Activated T-helper 17 cell treated with anti-CD3 and anti-CD28 coated beads, Interleukin-2, amount 50 U/mL, for 72 hours (primary cell): ENCODE measurements at places on chromosomes 1 and 21. TPM values are rescaled to one million over a fixed set of nuclear protein-coding genes. Genes with fewer than 3 reads are reported as not detected.

- no peak overlapping the region for H3K27ac ChIP-seq
- H3K4me3 ChIP-seq = no peak overlapping the region
- H3K27me3 ChIP-seq = no peaks in the 10 kb centered on the region
- no peak for ATAC-seq
- no peaks in the 10 kb centered on the region for H3K36me3 ChIP-seq
- no peaks in the 10 kb centered on the region for H3K4me1 ChIP-seq
Observed at GRCh38 chr1:59414406-59415133, 117.7 kb downstream of the FGGY start.

GRCh38 chr1:95118067-95118499 lies 928 bp downstream of the TLCD4 start:
- no peak for ATAC-seq
- peaks cover 34% of the 10 kb centered on the region for H3K27me3 ChIP-seq

Gene RIPK4
- 1.1 TPM for total RNA-seq

- no peaks in the 10 kb centered on the region for H3K4me1 ChIP-seq
- H3K27me3 ChIP-seq = peaks cover 6% of the 10 kb centered on the region
- H3K4me3 ChIP-seq = no peak overlapping the region
- no peak overlapping the region for H3K27ac ChIP-seq
- no peaks in the 10 kb centered on the region for H3K36me3 ChIP-seq
Observed at GRCh38 chr1:230808281-230808872, 59.9 kb downstream of the C1orf198 start.

DNA sequence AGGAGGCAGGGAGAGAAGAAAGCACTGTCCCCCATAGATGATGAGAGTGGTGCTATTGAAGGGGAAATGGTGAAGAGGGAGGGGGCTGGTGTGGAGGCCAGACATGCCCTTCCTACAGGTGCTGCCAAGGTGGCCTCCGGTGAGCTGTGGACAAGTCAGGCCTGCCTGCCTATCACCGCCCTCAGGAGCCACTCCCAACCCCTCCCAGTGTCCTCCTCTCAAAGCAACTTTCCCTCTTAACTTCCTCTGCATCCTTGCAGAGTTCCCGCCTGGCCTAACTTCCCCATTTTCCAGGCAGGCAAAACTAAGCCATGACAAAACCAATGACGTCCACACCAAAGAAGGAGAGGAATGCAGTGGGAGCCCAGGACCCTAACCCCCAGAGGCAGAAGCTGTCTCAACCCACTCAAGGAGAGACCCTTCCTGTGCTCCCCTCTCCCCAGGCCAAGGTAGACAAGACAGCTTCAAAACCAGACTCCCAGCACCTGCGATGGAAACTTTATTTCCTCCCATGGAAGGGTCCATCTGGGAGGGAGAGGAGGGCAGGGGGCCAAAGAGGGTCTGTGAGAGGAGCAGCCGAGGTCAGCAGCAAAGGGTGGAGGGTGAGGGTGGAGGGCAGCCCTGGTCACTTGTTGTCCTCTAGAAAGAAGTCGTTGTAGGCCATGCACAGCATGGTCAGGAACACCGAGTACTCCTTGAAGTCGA lies 1.0 kb upstream of the S100A6 start:
- H3K4me3 ChIP-seq = peak overlapping the region; percentile 96
- H3K4me1 ChIP-seq = peaks cover 55% of the 10 kb centered on the region
- H3K27me3 ChIP-seq = no peaks in the 10 kb centered on the region

- no peak overlapping the region for H3K27ac ChIP-seq
- H3K36me3 ChIP-seq = no peaks in the 10 kb centered on the region
- peaks cover 6% of the 10 kb centered on the region for H3K4me1 ChIP-seq
- no peak overlapping the region for H3K4me3 ChIP-seq
Observed at GRCh38 chr1:110477041-110477440, 26.1 kb downstream of the PROK1 start.

- H3K4me1 ChIP-seq = no peaks in the 10 kb centered on the region
- H3K27ac ChIP-seq = no peak overlapping the region
- no peaks in the 10 kb centered on the region for H3K36me3 ChIP-seq
Observed at GRCh38 chr1:221411283-221411682, 330.6 kb downstream of the DUSP10 start.

- no peak for ATAC-seq
- H3K36me3 ChIP-seq = peaks cover 75% of the 10 kb centered on the region
- H3K27ac ChIP-seq = peak overlapping the region; percentile 85
- H3K4me3 ChIP-seq = peak overlapping the region; percentile 79
- H3K4me1 ChIP-seq = peaks cover 58% of the 10 kb centered on the region
- H3K27me3 ChIP-seq = no peaks in the 10 kb centered on the region
Observed at GRCh38 chr1:205804605-205805004, 8.4 kb downstream of the SLC41A1 start.

DNA sequence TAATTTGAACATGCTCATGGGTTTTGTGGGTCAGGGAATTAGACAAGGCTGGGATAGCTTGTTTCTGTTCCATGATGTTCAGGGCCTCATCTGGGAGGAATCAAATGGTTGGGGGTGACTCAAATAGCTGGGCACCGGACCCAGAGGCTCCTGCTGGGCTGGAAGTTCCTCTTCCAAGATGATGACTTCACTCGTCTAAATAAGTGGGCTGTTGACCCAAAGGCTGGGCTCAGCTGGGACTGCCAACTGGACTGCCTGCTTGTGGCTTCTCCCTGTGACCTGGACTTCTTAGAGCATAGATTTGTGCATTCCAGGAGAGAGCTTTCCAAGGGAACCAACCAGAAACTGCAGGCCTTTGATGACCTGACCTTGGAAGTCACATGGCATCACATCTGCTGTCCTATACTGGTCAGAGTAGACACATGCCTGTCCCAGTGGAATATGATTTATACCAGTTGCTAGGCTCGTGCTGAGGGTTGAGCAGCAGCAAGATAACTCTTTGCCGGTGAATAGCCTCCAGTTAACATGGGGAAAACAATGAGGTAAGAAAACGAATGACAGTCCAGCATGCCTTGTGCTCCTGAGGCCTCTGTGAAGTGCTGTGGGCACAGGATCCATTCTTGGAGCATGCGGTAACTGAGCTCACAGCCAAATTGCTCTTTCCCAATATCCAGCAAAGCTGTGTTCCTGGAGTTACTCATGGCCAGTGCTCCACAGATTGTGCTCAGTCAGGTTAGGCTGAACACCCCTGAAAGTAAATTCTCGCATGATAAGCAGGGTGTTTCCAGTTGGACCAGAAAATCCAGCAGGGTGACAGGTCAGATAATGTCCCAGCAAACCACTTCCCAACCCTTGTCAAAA lies 272.9 kb upstream of the TMEM51 start:
- H3K27ac ChIP-seq = no peak overlapping the region
- no peaks in the 10 kb centered on the region for H3K4me1 ChIP-seq
- H3K36me3 ChIP-seq = no peaks in the 10 kb centered on the region
- ATAC-seq = no peak
- peaks cover 11% of the 10 kb centered on the region for H3K27me3 ChIP-seq
- H3K4me3 ChIP-seq = no peak overlapping the region

DNA sequence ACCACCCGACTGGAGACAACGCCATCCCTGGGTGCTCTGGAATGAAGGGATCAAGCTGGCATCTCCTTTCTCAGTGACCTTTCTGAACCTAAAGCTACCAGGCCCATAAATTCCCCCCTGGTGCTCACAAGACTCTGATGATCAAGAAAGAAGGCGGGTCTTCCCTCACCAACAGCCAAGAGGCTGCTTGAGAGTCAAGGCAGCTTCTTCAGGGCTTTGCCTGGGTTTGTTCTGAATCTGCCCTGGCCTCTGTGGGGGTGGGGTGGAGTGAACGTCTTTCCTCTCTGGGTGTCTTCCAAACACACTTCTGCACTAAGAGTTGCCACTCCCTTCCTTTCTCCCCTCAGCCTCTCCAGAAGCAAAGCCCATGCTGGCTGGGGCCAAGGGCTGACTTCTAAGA lies 36.1 kb downstream of the CD247 start:
- H3K4me1 ChIP-seq = peaks cover 81% of the 10 kb centered on the region
- peak overlapping the region; percentile 86 for H3K27ac ChIP-seq
- ATAC-seq = peak; percentile 35
- H3K27me3 ChIP-seq = no peaks in the 10 kb centered on the region

GRCh38 chr1:107196973-107197562 lies 56.2 kb downstream of the NTNG1 start:
- no peak overlapping the region for H3K27ac ChIP-seq
- no peaks in the 10 kb centered on the region for H3K4me1 ChIP-seq
- H3K36me3 ChIP-seq = no peaks in the 10 kb centered on the region
- no peak for ATAC-seq
- H3K27me3 ChIP-seq = peaks cover 4% of the 10 kb centered on the region

- peaks cover 12% of the 10 kb centered on the region for H3K27me3 ChIP-seq
- no peak overlapping the region for H3K27ac ChIP-seq
- no peaks in the 10 kb centered on the region for H3K36me3 ChIP-seq
- H3K4me3 ChIP-seq = no peak overlapping the region
Observed at GRCh38 chr1:95409901-95410300, 175.9 kb downstream of the RWDD3 start.

Gene NMNAT2
- not detected for total RNA-seq

DNA sequence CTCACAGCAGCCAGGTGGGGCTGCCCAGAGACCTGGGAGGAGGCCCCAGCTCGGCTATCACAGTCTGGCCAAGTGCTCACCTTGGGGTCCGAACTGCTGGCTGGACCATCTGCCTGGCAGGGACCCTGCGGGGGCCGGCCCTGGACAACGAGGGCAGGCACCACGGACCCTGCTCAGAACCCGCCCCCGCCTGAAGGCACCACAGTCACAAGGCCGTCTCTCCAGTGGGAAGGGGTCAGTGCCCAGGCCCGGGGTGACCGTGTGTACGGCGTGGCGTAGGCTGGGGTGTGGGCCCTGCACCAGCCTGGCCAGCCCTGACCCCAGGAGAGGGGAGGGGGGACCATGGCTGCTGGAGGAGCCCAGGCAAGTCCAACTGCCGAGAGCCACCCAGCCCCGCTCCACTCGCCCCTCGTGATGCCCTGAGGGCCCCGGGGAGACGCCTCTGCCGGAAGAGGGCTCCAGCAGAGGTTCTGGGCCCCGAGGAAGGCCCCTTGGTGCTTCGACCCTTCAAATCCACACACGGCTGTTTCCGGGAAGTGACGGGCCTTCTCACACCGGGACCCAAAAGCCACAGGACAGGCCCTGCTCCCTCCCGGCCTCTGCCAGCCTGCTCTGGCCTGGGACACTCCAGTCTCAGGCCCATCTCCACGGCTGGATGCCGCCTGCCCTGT lies 11.2 kb upstream of the RNF223 start:
- H3K4me1 ChIP-seq = no peaks in the 10 kb centered on the region
- no peak overlapping the region for H3K4me3 ChIP-seq
- H3K27me3 ChIP-seq = no peaks in the 10 kb centered on the region
- no peak overlapping the region for H3K27ac ChIP-seq

GRCh38 chr1:228702433-228702832 lies 32.8 kb upstream of the RHOU start:
- no peaks in the 10 kb centered on the region for H3K36me3 ChIP-seq
- no peak overlapping the region for H3K4me3 ChIP-seq
- H3K27me3 ChIP-seq = no peaks in the 10 kb centered on the region
- ATAC-seq = no peak

GRCh38 chr1:185942961-185943360 lies 208.8 kb downstream of the HMCN1 start:
- H3K36me3 ChIP-seq = no peaks in the 10 kb centered on the region
- H3K27me3 ChIP-seq = no peaks in the 10 kb centered on the region
- no peak for ATAC-seq

Gene TAGLN2
- total RNA-seq = 457 TPM

DNA sequence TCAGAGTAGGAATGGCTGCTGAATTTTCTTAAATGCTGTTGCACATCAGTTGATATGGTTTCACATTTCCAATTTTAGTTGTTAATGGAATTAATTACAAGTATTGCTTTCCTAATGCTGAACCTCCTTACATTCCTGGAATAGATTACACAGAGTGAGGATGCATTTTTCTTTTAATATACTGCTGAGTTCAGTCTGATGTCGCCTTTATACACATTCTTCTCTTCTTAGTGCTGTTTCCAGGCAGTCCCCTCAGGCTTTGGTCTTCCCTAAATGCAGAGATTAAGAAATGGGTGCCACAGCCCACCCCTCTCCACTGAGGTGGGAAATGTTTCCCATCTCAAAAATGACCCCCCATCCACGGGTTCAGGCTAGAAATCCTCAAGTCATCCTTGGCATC lies 6.7 kb upstream of the TSPEAR start:
- peaks cover 11% of the 10 kb centered on the region for H3K4me1 ChIP-seq
- no peak overlapping the region for H3K4me3 ChIP-seq
- H3K27ac ChIP-seq = no peak overlapping the region
- no peaks in the 10 kb centered on the region for H3K36me3 ChIP-seq
- no peak for ATAC-seq

Gene ROR1
- not detected for total RNA-seq

DNA sequence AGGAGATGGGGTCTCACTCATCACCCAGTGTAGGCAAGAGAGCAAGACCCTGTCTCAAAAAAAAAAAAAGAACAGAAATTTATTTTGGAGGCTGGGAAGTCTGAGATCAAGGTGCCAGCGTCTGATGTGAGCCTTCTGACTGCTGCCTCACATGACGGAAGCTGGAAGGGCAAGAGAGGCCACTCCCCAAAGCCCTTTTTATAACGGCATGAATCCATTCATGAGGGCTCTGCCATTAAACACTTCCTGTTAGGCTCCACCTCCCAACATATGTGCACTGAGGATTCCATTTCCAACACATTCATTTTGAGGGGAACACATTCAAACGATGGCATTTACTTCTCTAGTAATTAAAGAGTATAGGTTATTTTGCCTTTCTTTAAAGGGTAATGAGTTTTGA lies 50.9 kb upstream of the C1orf198 start:
- peaks cover 77% of the 10 kb centered on the region for H3K36me3 ChIP-seq
- H3K4me3 ChIP-seq = no peak overlapping the region
- peak overlapping the region; percentile 20 for H3K27ac ChIP-seq

DNA sequence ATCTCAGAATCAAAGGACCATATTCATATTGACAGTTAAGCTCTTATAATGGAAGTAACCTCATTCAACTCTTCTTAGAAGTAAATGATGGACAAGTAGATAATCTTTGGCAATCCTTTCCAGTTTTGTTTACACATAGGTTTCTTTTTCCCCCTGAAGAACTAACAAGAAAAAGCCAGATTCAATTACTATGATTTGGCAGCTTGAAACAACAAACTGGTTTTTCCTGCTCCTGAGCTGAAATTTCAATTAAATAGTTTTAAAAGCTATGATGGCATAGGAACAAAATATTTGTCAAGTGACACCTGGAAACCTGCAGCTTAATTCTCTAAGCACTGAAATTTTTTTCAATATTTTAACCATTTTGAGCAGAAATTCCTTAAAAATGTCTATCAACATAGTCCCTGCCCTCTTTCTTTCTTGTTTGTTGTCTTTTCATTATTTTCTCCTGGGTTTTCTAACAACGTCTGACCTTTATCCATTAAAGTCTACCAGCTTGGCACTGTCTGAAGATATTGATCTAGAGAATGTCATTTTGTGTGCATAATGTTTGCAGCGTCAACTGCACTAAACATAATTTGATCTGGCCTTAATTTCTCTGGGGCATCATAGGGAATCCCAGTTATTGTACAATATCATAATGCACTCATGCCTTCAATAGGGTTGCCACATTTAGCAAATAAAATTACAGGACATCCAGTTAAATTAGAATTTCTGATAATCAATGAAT lies 4.0 kb upstream of the SLC35A3 start:
- peaks cover 5% of the 10 kb centered on the region for H3K4me1 ChIP-seq
- H3K27ac ChIP-seq = no peak overlapping the region
- no peaks in the 10 kb centered on the region for H3K27me3 ChIP-seq
- no peak for ATAC-seq
- H3K36me3 ChIP-seq = no peaks in the 10 kb centered on the region
